ENCODE measurements at places on chromosomes 6 and 20.
A peak's percentile ranks its signal among the peaks of the same experiment; 100 is the strongest.

GRCh38 chr6:15259766-15260098 is 13.9 kb downstream of the JARID2 start:
- no peak for DNase-seq

DNA sequence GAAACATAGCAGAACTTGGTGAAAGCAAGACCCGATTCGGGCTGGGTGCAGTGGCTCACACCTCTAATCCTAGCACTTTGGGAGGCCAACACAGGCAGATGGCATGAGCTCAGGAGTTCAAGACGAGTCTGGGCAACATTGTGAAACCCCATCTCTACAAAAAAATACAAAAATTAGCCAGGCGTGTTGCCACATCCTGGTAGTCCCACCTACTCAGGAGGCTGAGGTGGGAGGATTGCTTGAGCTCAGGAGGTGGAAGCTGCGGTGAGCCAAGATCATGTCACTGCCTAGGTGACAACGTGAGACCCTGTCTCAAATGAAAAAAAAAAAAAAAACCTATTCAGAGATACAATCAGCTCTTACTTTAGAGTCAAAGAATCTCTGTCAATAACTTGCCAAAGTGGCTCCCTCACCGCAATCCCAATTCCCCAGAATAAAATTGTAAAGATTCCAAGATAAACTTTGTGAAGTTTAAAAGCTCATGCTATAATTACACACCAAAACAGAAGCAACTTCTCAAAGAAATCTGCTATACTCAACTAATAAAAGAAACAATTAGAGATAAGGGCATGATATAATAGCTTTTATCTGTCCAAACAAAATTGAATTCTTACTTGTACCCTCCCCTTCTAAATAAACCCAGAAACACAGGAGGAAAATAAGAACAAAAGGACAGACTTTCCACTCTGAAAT is 33.6 kb downstream of the CDK19 start:
- no peak for DNase-seq

GRCh38 chr6:142713959-142714358 is 231.0 kb downstream of the HIVEP2 start:
- no peak for DNase-seq

- no peak for DNase-seq
Observed at GRCh38 chr6:13836170-13836569, 21.8 kb upstream of the MCUR1 start.

- DNase-seq = no peak
Observed at GRCh38 chr6:109117346-109118035, 22.2 kb downstream of the CEP57L1 start.

GRCh38 chr20:62054451-62054953 is 11.2 kb downstream of the TAF4 start:
- no peak for DNase-seq

- DNase-seq = no peak
Observed at GRCh38 chr20:45935416-45936046, 1.0 kb downstream of the PCIF1 start.

- DNase-seq = peak; percentile 86
Observed at GRCh38 chr20:33521461-33521860, 31.6 kb downstream of the CBFA2T2 start.

DNA sequence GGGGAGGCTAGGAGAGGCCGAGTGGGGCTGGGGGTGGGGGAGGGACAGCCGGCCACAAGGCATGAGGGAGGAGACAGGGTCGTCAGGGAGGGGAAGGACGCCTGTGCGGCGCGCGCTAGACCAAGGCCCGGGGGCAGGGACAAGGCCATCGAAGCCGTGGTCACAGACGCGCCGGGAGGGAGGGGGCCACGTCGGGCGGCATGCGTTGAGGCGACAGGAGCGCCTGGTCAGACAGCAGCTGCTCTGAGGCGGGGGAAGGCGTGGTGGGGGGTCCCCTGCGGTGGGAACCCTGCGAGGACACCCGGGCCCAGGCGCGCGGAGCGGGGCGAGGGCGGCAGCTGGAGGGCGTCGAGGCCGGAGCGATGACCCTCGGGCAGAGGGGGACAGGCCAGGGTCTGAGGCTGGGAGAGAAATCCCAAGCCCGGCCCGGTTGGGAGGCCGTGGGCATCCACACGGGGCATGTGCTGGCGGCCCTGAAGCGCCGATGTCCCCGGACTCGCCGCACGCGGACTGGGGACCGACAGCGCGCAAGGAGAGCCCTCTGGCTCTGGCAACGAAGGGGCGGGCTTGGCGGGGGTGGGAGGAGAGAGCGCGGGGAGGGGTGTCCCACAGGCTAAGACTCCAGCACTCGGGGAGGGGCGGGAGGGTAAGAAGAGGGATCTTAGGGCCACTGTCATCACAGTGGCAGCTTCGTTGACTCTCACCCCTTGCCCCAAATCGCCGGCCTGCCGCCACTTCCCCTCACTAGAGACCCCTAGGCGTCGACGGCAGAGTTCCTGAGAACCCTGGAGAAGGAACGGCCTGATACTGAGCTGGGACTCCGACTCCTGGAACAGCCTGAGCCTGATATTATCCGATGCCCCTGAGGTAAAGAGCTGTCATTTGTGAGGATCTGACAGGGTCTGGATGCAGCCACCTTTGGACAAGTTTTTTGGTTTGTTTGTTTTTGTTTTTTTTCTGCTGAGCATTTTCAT is 5.0 kb downstream of the TMEM239 start:
- DNase-seq = no peak

GRCh38 chr6:113825781-113826180 is 31.4 kb upstream of the MARCKS start:
- DNase-seq = peak; percentile 64

GRCh38 chr6:150426198-150426597 is 57.4 kb downstream of the IYD start:
- no peak for DNase-seq

GRCh38 chr6:19892260-19892659 is 55.1 kb downstream of the ID4 start:
- DNase-seq = peak; percentile 74

GRCh38 chr6:13854716-13855250 is 40.4 kb upstream of the MCUR1 start:
- no peak for DNase-seq

Measured in NCI-H1092 (cell line).